ENCODE measurements at places on chromosomes 1 and 21. TPM values are rescaled to one million over a fixed set of nuclear protein-coding genes. Genes with fewer than 3 reads are reported as not detected.

Gene CDA
- total RNA-seq = 0.90 TPM

Gene FCRL1
- total RNA-seq = not detected

GRCh38 chr21:45328198-45329091 lies 40.8 kb upstream of the POFUT2 start:
- DNase-seq = no peak

GRCh38 chr1:208069317-208069716 lies 158.4 kb upstream of the CD34 start:
- no peak for DNase-seq

Gene RHBG
- not detected for total RNA-seq
